ENCODE measurements at places on chromosomes 5 and 9.
A peak's percentile ranks its signal among the peaks of the same experiment; 100 is the strongest.

DNA sequence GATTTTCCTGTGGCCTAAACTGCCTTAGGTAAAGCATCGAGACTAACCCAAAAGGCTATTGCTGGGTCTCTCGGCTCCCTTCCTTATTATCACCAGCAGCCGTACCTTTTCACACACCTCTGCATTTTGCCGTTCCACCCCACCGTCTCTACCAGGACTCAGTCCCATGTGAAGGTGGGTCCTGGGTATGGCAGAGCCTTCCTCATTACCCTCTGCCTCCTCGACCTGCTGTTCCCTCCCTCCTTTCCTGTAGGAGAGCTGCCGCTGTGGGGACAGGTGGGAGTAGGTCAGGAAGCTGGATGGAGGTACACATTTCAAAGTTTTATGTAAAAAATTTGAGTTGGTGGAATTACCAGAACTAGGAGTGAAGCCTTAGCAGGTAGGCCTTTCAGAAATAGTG, 1.8 kb downstream of the CCL28 start:
- DNase-seq: no peak

DNA sequence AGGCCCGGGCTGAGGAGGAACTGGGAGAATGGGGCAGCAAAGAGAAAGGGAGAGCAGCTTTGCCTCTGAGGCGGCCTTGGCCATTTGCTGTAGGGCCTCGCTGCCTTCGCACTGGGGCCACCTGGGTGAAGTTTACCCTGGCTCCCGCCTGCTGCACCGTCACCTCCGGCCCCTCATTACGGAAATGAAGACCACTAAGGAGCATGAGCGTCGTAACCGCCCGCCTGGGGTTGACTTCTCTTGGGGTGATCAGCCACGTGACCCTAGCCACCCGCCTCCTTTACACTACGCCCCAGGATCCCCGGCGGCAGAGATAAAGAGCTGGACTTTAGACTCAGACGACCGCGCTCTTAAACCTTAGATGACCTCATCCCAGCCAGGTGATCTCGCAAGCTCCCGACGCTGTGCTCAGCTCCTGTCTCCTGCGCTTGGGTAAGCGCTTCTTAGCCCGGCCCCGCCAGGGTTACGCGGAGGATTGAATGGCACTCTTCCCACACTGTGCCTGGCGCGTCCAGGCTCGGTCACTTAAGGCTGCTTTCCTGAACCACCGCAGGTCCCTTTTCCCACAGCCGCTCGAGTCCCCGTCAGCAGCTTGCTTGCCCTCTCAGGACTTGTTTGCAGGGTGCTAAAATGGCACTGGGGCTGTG, 107.9 kb upstream of the LARP1 start:
- DNase-seq: no peak

DNA sequence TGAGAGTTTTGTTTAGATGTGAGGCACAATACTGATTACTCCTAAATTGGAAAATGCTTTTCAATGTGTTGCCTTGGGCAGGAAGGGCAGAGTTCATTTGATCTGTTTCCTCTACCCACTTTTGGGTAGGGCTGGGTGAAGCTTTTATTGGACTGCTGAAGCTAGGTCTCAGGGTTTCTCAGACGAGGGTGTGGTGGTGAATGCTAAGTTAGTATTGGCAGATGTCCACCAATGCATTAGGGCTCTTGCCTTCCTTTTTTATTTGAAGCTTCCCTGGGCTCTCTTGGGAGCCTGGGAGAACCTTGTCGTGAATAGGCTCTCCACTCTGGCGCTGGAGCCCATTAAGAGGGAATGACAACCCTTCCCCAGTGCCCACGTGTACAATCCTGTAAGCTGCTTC, 23.1 kb downstream of the SPTAN1 start:
- DNase-seq: no peak

DNA sequence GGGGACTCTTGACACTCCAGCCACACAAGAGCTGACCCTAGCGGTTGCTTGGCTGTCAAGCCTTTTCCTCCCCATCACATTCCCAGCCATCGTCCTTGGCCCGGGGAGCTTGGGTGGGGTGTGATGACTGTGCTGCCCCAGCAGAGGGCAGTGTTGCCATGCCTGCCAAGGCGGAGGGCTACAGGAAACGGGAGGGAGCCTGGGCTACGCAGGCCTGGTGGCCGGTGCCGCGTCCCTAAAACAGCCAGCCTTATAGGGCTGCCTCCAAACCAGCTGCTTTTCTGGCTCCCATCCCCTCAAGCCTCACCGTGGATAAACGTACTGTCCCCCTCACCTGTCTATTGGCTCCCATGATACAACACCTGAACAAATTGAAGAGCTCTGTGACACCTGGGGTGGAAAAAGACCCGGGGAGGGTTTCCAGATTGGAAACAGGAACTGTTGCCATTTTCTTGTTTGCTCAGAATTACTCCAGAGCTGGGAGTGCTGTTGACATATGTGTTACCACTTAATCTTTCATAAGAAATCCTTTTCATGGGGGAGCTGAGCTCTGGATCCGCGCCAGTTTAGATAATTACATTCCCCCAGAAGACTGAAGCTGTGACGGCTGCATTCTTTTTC, 72.8 kb upstream of the ASTN2 start:
- DNase-seq: peak; percentile 72

- DNase-seq: no peak
Observed at GRCh38 chr5:141866096-141866495, 12.1 kb downstream of the PCDH1 start.

Measured in GM12865 (cell line).